Left lobe of liver (tissue), 2 donors: ENCODE measurements at places on chromosomes 12 and 14.

GRCh38 chr12:65492998-65493912 is 214.8 kb downstream of the MSRB3 start:
- DNase-seq = no peak

DNA sequence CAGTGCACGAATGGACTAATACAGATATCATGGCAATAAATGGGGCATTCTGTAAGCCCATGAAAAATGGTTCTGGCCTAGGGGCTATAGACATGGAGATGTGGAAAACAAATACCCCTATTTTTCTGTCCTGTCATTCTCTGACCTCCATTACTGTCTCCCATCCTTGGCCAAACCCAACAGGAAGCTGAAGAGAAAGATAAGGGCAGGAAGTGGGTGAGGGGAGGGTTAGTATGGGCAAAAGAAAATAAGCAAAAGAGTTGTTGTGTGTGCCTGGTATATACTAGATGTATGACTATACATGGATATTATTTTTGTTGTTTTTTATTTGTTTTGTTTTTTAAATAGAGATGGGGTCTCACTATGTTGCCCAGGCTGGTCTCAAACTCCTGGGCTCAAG is 339.3 kb downstream of the PCNX1 start:
- DNase-seq = no peak

- DNase-seq = no peak
Measured at GRCh38 chr12:113598815-113599406, 127.2 kb upstream of the LHX5 start.

GRCh38 chr12:111635524-111635923 is 36.4 kb upstream of the ATXN2 start:
- no peak for DNase-seq

- DNase-seq = no peak
Measured at GRCh38 chr14:97851428-97851995, 1054.3 kb downstream of the VRK1 start.

- DNase-seq = no peak
Measured at GRCh38 chr12:89673603-89674002, 35.0 kb downstream of the ATP2B1 start.

- no peak for DNase-seq
Measured at GRCh38 chr14:23831596-23831995, 122.0 kb upstream of the DHRS4 start.

GRCh38 chr12:58920102-58920960 is at the start of gene LRIG3:
TSS of gene LRIG3 (minus strand) at chr12:58920504. CDS start at chr12:58920235, 269 bp downstream.
- DNase-seq = peak; percentile 94

DNA sequence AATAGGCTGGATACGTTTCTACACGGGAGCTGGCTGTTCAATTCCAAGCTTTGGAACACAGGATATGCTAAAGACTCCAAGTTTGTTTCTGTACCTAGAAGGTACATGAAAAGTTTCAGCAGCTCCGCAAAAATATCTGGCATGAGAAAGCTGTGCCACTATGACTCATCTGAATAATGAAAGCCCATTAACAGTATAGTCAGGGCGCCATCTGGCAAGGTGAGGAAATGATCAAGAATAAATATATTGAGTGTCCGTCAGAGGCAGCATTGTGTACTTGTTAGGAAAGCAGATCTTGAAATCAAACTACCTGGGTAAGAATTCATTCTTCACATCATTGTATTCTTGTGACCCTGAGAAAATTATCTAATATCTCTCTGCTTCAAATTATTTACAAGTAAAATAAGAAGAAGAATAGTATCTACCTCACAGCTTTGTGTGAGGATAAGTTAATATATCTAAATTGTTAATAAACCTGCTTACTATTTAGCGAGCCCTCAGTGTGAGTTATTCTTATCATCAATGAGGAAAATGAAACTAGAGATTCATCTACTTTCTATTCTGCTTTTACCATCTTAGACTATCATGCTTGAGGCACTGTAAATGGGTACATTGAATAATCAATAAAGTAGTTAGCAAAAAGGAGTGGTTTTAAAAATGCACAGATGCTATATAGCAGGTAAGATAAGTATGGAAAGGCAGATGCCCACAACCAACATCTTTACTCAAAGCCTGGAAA is 53.5 kb downstream of the FSCB start:
- no peak for DNase-seq

DNA sequence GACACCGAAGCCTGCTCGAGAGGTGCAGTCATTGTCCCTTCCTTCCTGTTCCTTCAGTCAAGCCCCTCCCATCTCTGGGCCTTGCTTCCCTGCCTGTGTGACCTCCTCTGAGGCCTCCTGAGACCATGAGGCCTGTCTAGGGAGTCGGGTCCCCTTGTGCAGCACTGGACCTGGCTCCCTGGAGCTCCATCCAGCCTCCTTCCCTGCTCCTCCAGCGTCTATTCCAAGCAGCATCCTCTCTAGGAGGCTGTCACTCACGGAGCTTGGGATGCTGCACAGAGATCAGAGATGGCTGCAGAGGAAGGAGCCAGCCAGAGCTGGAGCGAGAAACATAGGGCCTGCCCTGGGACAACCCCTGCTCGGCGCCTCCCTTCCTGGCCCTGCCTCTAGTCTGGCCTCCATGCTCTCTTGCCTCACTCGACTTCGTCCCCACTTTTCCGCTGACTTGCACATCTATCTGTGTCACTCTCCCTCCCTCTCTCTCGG is 142.7 kb downstream of the BCL11B start:
- peak; percentile 7 for DNase-seq

DNA sequence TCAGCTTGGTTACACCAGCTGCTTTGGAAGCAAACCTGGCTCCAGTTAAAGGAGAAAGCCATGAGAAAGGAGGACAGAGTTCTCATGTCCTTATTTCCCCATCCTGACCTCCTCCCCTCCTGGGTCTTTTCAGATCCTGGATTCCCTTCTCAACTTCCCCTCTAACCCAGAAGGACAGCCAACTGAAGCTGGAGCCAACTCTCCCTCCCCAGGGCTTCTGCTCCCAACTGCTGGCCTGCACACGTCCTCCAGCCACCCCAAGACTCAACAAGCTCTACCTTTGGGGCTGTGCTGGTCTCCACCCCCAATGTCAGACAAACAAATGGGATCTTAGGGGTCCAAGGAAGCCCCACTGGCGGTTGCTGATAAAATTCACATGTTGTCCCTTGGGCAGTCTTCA is 651.1 kb upstream of the TBX3 start:
- no peak for DNase-seq

DNA sequence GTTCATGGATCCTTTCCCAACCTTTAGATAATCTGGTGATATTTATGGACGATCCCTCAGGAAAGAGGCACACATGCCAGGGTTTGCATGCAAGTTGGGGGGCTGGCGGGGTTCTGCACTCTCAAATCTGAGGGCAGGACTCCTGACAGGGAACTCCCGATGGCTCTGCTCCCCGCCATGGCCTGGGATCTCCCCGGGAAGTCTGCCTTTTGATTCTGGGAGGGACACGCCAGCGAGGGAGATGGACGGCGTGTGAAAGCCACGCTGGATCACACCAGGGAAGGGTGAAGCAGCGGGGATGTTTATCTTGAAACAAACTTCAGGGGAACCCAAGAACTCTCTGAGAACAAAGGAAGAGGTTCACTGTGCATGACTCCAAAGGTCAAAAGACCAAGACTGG is 43.6 kb downstream of the LGMN start:
- no peak for DNase-seq

DNA sequence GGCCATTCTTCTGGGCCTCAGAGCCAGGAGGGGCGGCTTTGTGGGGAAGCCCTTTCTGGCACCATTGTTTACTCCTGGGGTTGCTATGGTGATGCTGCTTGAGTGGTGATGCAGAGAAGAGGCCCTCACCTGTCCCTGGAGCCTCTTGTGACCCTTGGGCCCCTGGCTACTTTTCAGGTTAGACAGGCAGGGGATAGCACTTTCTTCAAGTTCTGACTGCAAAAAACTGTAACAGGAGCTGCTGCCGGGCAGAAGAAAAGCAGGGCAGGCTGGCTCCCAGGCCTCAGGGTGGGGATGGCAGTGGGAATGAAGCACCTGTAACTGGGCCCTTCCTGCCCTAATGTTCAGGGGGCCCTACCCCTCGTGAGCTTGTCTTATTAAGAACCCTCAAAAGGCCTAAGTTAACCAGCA is at the start of gene TEX52:
Gene TEX52, minus strand, starts transcription at position 19 of the 411 bp plus-strand sequence. Its CDS starts 13 bp downstream, at position 6.
- no peak for DNase-seq

- DNase-seq = no peak
Measured at GRCh38 chr12:77685901-77686300, 144.8 kb upstream of the NAV3 start.

- no peak for DNase-seq
Measured at GRCh38 chr14:70086685-70087379, 101.9 kb downstream of the SLC8A3 start.

DNA sequence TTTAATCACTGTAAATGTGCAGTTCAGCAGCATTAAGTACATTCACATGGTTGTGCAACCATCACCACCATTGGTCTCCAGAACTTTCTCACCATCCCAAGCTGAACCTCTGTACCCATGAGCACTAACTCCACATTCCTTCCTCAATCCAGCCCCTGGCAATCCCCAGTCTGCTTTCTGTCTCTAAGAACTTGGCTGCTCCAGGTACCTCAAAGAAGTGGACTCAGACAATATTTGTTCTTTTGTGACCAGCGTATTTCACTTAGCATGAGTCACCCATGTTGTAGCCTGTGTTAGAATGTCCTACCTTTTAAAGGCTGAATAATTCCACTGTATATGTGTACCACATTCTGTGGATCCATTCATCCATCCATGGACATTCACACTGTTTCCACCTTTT is 64.6 kb downstream of the SLC24A4 start:
- DNase-seq = no peak

- DNase-seq = no peak
Measured at GRCh38 chr14:77062261-77062660, 33.8 kb upstream of the IRF2BPL start.

GRCh38 chr14:38502239-38502638 is 246.3 kb upstream of the CLEC14A start:
- no peak for DNase-seq

- DNase-seq = no peak
Measured at GRCh38 chr12:124851342-124851741, 12.3 kb downstream of the SCARB1 start.

DNA sequence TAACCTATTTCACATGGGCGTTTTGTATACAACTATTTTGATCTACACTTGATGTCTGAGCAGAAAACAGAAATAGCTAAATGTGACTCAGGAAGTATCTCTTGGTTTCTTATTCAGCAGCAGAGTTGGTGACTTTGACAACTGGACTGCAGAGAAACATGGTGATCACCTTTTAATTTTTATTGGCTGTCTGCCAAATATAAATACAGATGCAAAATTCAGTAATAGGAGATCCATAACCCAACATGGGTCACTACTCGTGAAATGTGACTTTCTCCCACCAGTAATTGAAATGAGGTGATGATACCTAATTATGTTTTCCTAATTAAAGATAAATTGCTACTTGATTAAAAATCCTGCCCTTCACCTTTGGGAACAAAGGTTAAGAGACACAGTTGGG is 487.1 kb downstream of the NELL2 start:
- DNase-seq = no peak

DNA sequence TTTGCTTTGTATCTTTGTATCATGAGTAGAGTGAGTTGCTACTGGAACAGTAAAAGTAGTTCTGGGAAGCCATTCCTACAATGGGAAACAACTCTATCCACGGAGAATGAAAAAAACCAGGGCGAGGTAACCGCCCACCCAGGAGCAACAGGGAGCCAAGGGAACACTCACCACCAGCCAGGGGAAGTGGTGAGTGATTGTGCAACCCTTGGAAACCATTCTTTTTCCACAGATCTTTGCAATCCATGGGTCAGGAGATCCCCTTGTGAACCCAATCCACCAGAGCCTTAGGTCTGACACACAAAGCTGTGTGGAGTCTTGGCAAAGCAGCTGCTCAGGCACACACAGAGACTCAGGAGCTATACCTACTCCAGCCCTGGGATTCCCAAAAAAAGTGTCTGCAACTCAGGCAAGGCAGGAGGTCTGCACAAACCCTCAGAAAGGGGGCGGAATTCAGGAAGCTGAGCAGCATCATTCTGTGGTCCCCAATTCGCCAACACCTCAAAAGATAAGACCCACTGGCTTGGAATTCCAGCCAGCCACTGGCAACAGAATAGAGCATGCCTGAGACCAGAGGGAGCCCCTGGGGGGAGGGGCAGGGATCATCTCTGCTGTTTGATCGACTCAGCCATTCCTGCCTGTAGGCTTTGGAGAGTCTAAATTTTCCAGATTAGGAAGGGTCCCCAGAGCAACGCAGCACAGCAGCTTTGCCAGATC is 52.1 kb upstream of the PPFIA2 start:
- DNase-seq = no peak

DNA sequence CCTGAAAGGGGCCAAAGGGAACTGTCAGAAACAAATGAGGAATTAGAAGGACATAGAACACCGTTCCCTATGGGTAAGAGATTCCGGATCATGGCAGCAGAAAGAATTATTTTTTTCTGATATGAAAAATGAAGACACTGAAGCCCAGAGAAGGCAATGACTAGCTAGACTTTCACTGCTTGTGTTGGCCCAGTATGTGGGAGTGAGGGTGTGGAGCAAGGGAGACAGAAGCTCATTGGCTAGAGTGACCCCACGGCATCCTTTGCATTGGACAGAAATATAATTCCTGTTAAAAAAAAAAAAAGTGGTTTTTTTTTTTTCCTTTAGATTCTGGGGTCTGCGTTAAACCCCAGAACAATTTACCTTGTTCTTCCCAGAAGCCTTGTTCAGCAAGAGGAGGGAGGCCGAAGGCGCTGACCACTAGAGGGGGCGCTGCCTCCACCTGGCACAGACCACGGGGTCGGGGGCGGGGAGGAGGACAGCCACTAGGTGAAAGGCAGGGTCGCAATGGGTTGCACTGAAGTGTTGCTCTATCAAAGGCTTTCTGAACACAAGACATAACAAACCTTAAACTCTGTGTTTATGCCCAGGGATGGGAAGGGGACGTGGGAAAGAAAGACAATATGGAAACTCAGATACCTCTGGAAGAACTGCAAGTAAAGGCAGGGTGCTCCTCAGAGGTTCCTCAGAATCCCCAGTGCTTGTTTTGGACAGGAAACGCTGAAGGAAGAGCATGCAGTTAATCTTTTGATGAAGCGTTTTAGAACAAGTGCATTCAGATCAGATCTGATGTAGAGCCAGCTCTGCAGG is 156.8 kb downstream of the KCNA5 start:
- no peak for DNase-seq

GRCh38 chr12:109630107-109630506 is 56.5 kb downstream of the MVK start:
- no peak for DNase-seq

DNA sequence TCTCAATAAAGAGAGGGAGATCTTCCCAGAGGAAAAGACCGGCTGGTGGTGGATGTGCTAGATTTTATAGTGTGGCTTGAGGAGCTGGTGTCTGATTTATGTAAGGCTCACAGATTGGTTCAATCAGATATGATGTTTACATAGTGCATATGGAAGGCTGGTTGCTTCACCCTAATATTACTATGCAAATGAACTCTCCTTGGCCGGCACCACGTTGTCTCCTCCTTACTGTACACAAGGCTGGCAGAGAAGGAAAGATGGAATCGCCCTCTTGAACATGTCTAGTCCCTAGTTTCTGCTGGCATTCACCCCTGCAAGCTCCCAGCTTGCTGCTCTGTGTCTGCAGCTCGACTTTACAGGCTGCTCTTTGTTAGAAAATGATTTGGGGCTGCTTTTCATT is 8.9 kb downstream of the FAM186A start:
- no peak for DNase-seq

GRCh38 chr12:30694412-30695198 is 1.1 kb downstream of the IPO8 start:
- DNase-seq = peak; percentile 66

- no peak for DNase-seq
Measured at GRCh38 chr12:47983541-47984115, 20.2 kb downstream of the TMEM106C start.
